ENCODE measurements at places on chromosomes 7 and 10.

DNA sequence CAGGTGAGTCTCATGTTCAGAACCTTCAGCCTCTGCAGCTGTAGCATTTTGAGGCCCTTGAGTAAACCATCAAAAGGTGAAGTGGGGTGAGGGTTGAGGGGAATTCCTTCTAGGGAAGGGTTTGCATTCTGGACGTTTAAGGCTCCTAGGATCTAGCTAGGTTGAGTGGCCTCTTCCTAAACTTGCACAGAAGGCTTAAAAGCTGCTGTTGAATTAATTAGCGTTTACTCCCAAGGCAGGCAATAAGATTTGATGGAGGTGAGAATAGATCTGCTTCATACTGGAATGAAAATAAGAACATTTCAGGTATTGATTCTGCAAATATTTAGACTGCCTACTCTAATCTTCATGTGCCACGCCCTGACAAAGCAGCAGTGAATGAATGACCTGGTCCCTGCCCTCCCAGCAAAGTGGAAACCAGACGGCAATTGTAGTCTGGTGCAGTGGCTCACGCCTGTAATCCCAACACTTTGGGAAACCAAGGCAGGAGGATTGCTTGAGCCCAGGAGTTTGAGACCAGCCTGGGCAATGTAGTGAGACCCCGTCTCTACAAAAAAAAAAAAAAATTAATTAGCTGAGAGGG lies 11.4 kb upstream of the KPNA7 start:
- no peak for DNase-seq

DNA sequence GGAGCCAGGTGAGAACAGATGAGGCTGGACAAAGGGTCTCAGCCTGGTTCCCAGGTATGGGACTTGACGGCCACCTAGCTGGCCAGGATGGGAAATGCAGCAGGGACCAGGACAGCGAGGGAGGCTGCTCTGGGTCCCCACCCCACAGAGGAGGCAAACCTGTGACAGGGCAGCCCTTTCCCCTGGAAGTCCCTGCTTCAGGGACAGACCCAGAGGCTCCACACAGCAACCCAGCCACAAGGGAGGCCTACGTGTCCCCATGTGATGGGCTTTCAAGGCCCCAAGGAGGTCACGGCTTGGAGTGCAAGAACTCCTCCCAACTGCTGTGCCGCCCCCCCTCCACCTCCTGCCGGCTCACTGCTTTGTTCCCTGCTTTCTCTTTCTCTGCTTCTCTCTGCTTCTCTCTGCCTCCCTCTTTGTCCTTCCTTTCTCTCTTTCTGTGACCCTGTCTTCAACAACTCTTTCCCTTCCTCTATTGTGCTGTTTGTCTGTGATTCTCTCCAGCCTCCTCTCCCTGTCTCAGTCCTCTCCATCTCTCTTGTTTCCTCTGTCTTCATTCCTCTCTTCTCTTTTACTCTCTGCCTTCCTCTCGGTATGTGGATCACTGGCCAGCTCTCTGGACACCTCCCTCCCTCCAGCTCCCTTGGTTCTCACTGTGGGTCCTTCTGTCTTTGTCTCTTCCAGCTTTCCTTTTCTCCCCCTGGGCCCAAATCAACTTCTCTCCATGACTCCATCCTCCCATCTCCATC lies 9.6 kb upstream of the EIF5AL1 start:
- DNase-seq: no peak

- no peak for DNase-seq
These were observed 488.4 kb upstream of the AKR1E2 start for GRCh38 chr10:4337563-4337962.

DNA sequence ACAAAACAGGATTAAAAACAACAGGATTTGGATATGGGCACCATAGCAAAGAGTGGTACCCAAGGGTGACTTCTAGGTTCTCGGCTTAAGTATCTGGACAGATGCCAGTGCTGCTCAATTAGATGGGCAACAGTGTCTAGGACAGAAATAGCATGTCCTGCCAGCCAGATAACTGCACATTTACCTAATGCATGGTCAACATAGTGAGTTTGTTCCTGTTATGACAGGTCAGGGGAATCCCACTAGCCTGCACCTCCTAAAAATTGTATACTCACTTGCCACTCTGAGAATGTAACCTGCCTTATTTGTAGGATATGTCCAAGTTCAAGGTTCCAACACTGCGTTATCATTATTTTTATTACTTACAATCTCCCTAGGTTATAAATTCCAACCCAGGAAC lies 471.7 kb downstream of the GRM8 start:
- DNase-seq: no peak

DNA sequence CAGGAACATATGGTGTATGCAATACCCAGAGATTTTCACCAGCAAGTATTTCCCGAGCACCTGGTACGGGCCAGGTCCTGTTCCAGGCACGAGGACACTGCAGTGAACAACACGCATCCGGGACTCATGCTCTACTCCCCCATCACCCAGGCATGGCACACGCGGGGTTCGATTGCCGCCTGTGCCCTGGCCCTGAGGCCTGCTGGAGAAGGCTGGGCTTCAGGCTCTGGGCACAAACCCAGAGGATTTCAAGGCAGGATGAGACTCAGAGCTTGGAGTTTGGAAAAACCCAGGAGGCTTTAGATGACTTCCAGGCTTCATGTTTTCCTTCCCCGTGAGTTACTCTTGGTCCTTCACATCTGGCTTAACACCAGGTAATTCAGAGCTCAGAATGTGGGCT lies 143.5 kb downstream of the NEURL1 start:
- no peak for DNase-seq

- DNase-seq: no peak
These were observed 92.0 kb upstream of the INSIG1 start for GRCh38 chr7:155205368-155206317.

DNA sequence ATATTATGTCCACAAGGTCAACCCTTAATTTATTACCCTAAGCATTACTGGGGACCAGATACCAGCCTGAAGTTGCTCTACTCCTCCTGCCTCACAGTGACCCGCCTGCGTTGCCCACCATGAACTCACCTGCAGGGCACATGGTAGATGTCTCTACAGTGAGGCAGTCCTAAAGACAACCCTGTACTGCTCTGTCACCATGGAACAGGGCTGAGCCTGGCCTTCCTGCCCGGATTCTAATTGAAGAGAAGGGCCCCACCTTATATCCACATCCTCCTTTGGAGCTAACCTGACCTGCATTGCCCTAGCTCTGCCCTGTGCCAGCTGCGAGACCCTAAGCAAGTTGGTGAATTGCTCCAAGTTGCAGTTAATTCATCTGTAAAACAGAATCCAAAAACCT lies 4.1 kb downstream of the SH3PXD2A start:
- no peak for DNase-seq
